HCT116 (cell line): ENCODE measurements at places on chromosomes 6 and 20. TPM values are rescaled to one million over a fixed set of nuclear protein-coding genes. Genes with fewer than 3 reads are reported as not detected.

The CDH4 gene
- total RNA-seq: not detected

The SDCBP2 gene
- total RNA-seq: 3.4 TPM

The EDN1 gene
- total RNA-seq: 0.22 TPM

The MYLIP gene
- 10.6 TPM for total RNA-seq
